ENCODE measurements at places on chromosomes 12 and 14. TPM values are rescaled to one million over a fixed set of nuclear protein-coding genes. Genes with fewer than 3 reads are reported as not detected.

The HCAR2 gene
- total RNA-seq, result not detected

GRCh38 chr14:57464008-57464730, 29.5 kb downstream of the CCDC198 start:
- no peak for DNase-seq

DNA sequence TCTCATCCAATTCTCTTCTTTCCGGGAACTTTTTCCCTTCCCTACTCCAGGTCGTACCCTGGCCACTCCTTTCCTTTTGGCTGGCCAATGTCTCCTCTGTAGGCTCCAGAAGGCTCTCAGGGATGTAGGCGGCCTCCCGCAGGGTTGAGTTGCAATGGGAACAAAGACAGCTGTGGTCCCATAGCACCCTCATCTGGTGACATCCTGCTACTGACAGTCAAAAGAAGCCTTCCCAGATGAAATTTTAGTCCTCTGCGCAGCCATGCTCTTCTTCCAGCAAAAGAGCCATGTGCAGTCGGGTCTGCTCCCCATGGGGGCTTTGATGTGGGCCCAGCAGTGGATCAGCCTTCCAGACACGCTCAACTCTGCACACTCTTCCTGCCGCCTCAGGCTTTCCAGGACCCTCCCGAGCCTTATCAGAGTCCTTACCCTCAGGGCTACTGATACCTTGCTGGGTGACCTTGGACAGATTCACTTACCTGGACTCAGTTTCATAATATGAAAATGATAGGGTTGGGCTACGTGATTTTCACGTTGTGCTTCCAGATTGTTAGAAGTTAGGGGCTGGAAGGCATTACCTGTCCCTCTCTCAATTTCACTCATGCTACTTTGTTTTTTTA, 5.5 kb upstream of the CELA1 start:
- peak; percentile 75 for DNase-seq

DNA sequence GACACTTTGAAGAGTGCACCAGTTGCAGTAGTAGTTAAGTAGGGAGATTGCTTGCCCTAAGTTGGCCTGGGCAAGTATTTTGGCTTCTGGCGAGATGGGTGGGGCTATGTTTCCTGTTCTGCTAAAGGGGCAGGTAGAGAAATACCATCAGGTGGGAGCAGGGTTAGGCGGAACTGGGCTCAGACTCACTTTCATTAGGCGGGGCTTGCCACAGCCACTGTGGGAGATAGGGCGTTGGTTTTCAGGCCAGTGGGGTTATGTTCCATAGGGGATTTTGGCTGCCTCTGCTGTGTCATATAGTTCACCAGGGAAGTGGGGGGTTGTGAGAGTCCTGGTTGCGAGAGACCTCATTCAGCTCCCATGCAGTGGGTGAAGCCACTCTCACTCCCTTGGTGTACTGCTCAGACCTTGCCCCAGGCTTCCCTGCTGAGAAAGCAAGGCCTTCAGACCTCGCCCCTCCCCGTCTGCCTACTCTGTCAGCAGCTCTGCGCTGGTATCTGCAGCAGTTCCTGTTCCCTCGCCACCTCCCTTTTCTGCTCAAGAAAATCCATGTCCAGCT, 43.3 kb downstream of the AEBP2 start:
- no peak for DNase-seq

- DNase-seq, result no peak
These were observed 2.4 kb upstream of the KRT8 start for GRCh38 chr12:52907092-52907810.

The PPP2R3C gene
- 29.1 TPM for total RNA-seq

DNA sequence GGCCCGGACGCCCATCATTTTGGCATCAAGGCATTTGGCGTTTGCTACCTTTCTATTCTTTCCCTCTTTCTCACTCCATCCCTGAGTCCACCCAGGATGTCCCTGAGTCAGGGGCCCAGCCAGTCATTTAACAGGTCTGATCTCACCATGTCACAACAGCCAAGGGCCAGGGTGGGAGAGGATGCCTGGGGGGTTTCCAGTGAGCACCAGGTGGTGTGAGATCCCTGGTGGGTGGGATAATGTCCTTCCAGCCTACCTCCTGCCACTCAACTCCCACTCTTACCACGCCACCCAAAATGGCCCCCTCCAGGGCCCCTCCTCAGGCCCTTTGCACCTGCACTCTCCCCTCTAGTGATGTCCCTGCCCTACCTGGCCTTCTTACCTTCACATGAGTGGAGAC, 310.8 kb downstream of the BCL11B start:
- no peak for DNase-seq

DNA sequence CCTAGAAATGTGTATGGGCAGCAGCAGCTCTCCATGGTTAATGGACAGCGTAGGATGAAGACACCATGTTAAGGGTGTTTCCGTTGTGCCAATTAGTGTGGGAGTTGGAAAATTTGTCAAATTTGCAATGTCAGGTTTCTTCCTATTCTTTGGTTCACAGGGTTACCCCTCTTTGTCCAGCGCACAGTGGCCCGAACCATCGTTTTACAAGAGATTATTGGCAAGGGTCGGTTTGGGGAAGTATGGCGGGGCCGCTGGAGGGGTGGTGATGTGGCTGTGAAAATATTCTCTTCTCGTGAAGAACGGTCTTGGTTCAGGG, 26.0 kb upstream of the TAMALIN start:
- DNase-seq, result no peak

The TCP11L2 gene
- total RNA-seq, result 14.0 TPM

The NGB gene
- not detected for total RNA-seq

The GZMH gene
- not detected for total RNA-seq

The RDH12 gene
- total RNA-seq, result 0.44 TPM

GRCh38 chr14:102736956-102737355, 40.3 kb upstream of the TRAF3 start:
- no peak for DNase-seq

DNA sequence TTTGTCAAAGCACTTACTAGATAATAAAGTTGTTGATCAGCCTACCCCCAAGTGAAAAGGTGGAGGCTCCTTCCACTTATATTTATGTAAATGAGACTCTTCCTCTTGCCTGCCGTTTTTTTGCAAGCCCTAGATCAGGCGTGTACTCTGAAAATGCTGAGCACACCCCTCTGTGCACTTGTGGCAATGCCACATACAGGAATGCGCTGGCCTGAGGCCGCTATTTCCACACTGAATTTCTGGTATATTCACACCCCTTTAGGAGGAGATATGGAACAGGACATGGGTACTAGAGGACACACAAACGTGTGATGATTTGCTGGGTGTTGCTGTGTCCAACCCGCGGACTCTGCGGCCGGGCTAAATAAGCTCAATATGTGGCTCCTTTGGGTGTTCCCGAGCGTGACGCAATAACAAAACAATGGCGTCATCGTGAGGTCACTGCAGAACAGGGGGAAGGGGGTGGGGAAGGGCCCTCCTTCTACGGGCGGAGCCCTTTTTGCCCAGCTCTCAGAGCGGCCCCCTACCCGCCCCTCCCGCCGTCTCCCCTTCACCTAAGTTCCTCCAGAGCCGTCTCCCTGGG, 554 bp upstream of the TSPAN31 start:
- DNase-seq, result peak; percentile 62

The MORN3 gene
- total RNA-seq, result 1.2 TPM

- DNase-seq, result no peak
These were observed at the start of gene OASL for GRCh38 chr12:121038861-121039668. OASL (minus strand) TSS chr12:121039246; CDS start chr12:121038971, 275 bp downstream.

DNA sequence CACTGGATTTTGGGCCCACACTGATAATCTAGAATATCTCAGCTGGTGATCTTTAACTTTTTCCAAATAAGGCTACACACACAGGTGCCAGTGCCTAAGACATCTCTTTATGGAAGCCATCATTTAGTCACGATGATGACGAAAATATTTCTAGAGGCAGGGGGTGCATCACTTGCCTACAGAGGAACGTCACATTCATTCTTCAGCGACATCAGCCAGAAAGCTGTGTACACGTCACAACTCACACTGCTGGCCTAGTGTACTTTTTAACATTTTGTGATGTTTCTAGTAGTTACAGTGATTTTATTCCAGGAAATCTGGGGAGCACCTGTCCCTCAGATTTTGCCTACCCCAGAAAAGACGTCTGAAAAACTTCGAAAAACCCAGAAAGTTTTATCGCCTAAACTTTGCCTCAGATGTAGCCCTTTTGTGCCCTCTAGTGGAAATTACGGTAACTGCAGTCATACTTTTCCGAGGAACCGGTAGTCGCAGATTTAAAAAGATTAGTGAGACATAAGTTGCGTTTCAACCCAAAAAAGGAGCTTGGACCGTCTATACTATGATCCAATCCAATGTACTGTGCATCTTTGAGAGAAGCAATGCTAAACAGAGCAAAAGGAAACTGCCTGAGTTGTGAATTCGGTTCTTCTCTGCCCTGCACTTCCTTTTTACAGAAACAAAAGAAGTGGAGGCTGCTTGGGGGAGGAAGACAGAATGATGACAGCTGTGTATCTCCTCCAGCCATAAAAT, 64.3 kb upstream of the STON2 start:
- peak; percentile 70 for DNase-seq

DNA sequence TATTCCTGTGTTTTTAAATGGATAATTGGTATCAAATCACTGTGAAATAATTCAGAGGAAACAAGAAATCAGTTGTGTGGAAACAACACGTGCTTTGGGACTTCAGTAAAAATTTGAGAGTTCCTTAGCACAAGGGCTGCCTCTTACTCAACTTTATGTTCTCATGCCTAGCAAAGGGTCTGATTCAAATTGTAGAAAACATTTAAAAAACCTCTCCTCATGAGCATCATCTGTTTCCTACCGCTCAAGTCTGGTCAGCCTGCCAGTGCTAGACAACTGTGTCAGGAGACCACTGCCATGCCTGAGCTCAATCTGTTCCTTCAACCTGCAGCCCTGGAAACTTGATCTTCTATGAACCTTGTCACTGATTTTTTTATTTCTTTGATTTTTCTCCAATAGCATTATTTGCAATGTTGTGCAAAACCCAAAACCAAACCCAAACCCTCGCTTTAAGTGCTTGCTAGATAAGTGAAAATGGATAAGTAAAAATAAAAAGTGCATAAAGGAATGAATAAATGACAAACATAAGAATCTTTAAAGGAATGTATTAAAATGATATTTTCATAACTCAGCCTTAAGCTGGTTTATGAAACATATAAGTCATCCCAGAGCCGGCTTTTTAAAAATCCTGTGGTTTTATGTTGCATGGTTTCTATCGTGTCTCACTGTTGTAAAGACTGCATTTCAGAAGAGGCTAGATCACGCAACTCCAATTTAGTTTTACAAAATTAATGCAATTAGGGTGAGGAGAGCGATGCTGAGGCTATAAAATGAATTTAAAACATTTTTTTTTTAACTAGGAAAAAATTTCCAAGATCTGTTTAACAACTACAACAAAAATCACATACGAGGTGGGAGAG, 361.2 kb upstream of the PDE3A start:
- DNase-seq, result no peak

GRCh38 chr12:70070494-70071007, 172.7 kb upstream of the CNOT2 start:
- DNase-seq, result no peak

GRCh38 chr14:72332871-72333270, 400.6 kb downstream of the RGS6 start:
- no peak for DNase-seq

DNA sequence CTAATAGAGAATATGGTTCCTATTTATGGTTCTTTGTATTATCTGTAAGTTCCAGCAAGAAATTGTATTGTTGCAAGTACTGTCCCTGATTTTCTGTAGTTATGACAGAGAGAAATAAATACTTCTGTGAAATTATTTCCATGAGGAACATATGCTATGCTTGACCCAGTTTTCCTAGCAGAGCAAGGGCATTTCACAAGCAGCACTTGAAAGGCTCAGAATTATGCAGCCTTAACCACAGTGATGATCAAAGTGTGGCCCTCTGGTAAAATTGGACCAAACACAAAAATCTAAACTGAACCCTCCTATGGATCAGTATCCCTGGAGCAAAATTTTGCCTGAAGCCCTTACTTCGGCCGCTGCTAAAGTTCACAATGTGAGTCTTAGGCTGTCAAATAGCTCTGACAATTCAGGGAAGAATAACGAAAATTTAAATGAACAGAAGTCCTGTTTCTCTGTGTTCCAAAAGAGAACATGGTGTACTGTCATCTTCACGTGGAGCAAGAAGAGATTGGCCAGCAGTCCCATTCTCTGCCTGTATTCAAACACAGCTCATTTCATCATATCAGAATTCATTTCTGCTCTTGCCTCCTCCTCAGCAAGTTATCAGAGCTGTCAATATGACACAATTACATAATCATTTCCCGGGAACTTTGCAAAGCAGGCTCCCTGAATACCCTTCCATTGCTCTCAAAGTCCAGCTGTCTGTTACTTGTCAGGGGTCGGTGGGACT, 471.9 kb downstream of the RPS29 start:
- no peak for DNase-seq

The MED13L gene
- total RNA-seq, result 97.0 TPM

The A2M gene
- total RNA-seq, result 1.4 TPM

DNA sequence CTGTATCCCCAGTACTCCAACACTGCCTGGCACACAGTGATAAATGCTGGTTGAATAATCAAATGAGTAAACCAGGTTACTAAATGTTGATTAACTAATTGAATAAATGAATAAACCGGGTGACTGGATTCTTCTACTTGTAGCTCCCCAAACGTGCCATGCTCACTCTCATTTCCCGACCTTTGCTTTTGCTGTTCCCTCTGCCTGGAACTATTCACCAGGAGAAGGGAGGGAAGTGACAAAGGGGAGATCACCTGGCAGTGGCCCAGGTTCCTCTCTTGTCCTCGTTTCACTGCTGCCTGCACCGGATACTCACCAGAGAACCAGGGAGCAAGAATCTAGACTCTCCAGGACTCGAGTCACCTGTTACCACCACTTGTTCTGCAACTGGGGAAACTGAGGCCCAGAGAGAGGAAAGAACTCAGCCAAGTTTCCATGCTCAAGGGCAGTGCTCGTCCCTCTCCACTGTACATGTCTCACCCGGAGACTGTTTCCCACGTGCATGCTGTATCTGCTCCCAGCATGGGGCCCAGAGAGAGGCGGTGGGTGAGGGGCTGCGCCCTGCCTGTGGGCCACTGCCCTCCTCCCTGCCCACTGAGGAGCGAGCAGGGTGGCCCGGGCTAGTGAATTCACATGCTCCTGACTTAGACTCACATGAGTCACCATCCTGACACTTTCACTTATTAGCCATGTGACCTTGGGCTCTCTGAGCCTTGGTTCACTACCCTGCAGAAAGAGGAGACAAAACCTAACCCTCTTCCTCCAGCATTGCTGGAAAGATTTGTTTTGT, 17.7 kb upstream of the POP5 start:
- DNase-seq, result no peak

The VCPKMT gene
- 8.1 TPM for total RNA-seq

DNA sequence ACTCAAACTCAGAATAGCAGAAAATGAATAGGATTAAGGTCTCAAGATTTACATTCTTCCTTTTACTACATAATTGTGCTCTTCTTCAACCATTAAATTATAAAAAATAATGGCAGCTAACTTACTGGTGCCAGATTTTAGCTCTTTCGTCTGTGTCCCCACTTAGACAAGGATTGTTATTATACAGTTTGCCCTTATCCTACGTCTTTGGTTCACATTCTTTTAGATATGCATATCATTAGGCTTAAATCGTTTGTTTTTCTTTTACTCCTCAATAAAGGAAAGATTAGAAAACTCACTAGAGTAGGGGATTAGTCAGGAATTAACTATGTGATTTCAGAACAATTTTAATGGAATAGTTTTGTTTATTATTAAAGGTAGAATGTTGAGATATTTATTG, 129.6 kb upstream of the GARIN2 start:
- DNase-seq, result no peak

- DNase-seq, result no peak
These were observed 120.4 kb downstream of the ANO6 start for GRCh38 chr12:45336331-45336730.

Data from endothelial cell (in vitro differentiated cells).